Brain pericyte (primary cell): ENCODE measurements at places on chromosomes 6 and 20.

DNA sequence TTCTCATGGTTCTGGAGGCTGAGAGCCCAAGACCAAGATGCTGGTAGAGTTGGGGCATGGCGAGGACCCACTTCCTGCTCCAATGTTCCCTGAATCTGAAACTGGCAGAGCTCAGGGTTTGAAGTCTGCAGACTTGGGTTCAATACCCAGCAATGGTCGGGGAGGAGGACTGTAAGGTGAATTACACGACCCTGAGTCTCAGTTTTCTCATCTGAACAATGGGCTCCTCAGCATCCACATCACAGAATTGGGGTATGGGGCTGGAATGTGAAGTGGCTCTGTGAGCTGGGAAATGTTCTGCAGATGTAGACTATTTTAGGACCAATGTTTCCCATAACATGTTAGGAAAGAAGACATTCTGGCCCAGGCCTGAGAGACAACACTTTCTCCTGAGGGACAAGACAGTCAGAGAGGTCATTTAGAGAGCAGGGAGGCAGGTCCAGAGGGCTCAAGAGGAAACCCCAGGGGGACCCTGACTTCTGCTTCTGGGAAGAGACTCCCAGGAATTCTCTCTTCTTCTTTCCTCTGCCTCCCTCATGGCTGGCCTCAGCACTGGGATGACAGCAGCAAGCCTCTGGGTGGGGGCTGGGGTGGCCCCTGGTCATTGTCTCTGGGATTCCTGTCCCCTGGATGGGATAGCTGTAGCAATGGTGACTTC is 141.3 kb upstream of the PMEPA1 start:
- no peak for DNase-seq

GRCh38 chr6:1226277-1227099 is 85.4 kb upstream of the FOXQ1 start:
- no peak for DNase-seq

DNA sequence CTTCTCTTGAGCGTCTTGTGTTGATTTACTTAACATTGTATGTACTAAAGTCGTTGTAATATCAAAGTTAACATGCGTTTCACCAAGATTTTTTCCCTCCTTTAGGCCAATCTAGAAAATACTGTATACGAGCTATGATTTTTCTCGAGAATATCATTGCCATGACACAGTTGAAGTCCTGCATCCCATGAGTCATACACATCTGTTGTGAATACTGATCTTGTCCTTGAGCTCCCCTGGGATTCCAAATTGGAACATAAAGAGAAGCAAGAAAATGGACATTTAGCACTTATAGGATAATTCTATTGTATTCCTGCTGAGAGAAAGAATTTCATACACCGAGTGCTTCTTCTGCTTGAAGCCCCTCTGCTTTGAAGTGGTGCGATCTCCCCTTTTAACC is 109.6 kb downstream of the SLC35B3 start:
- DNase-seq = no peak

DNA sequence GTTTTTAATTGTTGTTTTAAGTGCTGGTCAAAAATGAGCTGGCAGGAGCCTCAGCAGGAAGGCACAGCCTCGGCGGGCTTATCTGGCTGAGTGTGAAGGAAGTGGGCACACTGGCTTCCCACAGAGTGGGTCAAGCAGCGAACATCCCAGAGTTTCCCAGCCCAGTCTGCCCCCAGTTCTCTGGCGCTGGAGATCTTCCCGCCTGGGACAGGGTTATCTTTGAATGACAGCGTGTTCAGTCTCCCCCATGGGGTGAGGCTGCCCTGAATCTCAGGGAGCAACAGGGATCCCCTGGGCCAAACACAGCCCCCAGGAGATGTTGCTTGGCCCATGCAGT is 122.2 kb upstream of the PTPN1 start:
- DNase-seq = no peak

DNA sequence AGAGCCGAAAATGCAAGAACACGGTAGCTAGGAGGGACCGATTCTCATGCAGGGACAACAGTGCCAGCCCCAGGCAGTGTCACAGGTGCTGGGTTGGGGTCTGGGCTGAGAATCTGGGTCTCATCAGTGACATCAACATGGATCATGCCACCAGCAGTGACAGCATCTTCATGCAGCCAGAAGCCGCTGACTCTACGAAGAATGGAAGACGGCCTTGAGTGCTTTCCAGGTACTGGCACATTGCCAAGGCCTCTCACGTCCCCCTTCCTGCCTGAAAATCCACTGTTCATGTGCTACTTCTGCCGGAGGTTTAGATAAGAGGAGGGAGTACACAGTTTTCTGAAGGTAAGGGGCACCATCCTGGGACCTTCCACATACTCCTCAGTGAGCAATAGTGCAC is 141.1 kb upstream of the FOXQ1 start:
- DNase-seq = no peak

DNA sequence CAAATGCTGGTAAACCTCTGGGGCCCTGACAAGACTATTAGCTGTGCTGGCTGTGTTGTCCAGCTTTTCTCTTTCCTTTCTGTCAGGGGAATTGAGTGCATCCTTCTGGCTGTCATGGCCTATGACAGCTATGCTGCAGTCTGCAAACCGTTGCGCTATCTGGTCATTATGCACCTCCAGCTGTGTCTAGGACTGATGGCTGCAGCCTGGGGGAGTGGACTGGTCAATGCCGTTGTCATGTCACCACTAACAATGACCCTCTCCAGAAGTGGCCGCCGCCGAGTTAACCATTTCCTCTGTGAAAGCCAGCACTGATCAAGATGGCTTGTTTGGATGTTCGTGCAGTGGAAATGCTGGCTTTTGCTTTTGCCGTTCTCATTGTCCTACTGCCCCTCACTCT is 20.3 kb downstream of the OR2B6 start:
- no peak for DNase-seq

DNA sequence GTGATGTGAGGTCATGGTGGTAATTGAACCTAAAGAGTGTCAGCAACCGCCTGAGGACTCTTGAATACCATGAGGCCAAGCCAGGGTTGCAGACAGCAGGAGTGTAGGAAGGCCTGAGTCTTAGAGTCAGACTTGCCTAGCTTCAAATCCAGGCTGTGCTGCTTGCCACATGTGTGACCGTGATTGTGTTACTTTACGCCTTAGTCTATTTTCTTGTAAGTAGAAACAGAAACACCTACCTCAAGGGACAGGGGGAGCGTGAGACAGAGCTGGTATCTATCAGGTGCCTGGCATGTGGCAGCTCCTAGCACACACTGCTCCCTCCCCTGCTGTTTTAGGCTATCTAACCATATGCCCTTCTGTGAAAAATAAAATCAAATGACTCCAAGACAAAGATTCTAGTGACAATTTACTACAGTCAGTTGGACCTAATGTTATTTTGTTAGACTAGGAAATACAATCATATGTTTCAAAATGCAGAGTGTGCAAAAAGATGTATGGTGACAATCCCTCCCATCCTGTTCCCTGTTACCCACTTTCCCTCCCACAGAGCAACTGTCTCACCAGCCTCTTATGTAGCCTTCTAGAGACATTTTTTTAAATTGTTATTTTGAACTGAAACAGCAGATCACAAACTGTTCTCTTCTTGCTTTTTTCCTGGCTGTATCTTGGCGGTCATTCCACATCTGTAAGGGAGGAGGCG is 21.7 kb downstream of the TAF8 start:
- DNase-seq = no peak

DNA sequence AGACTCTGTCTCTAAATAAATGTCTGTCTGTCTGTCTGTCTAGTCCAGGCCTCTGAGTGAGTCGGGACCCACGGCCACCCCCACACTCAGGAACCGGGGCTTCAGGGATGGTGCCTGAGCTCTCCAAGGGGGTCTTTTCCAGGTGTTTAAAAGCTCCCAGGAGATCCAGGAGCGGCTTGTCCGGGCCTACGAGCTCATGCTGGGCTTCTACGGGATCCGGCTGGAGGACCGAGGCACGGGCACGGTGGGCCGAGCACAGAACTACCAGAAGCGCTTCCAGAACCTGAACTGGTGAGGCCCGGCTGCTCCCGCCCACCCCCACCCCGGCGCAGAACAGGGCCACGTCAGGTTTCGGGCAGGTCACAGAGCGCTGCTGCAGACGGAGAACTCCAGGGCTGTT is 5.5 kb upstream of the COL9A3 start:
- no peak for DNase-seq

DNA sequence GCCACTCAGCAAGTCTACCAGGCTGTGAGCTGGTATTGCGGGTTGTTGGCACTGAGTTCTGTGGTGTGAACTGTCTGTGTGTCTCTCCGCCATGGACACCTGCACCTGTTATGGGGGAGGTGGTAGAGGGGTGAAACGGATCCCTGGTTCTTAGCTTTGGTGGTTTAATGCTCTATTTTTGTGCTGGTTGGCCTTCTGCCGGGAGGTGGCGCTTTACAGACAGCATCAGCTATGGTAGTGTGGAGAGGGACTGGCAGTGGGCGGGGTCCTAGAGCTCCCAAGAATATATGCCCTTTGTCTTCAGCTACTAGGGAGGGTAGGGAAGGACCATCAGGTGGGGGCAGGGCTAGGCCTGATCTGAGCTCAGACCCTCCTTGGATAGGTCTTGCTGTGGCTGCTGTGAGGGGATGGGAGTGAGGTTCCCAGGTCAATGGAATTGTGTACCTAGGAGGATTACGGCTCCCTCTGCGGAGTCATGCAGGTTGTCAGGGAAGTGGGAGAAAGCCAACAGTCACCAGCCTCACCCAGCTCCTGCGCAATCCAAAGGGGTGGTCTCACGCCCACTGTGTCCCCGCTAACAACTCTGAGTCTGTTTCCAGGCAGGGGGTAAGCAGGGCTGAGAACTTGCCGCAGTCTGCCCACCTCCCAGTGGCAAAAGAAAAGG is 154.3 kb downstream of the CCDC170 start:
- no peak for DNase-seq

DNA sequence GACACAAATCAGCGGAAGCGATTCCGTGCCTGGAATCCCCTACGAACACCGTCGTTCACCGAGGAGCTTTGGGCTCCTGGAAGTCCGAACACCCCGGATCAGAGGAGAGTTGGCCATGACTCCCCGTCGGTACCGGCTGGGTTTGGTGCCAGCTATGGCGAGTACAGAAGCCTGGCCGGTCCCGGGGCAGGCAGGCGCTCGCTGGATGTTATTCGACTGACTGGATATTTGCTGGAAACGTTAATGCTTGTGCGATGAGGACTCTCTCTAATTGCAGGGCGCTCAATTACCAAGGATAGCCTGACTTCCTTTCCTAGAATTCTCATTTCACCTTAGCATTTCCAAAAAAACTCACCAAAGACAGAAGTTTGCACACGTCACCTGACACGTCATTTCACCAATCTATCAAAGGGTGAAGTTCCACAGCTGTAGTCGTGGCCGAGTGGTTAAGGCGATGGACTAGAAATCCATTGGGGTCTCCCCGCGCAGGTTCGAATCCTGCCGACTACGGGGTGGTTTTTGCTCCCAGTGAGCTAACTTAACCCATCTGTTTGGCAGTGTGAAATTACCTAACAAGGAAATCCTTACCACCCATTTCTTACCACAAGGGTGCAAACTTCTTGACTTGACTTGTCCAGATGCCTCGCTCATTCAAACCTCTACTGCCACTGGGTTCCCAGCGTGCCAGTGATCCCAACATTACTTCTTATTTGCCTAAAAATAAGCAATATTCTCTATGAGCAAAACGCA is 22.7 kb upstream of the ZNF184 start:
- no peak for DNase-seq

DNA sequence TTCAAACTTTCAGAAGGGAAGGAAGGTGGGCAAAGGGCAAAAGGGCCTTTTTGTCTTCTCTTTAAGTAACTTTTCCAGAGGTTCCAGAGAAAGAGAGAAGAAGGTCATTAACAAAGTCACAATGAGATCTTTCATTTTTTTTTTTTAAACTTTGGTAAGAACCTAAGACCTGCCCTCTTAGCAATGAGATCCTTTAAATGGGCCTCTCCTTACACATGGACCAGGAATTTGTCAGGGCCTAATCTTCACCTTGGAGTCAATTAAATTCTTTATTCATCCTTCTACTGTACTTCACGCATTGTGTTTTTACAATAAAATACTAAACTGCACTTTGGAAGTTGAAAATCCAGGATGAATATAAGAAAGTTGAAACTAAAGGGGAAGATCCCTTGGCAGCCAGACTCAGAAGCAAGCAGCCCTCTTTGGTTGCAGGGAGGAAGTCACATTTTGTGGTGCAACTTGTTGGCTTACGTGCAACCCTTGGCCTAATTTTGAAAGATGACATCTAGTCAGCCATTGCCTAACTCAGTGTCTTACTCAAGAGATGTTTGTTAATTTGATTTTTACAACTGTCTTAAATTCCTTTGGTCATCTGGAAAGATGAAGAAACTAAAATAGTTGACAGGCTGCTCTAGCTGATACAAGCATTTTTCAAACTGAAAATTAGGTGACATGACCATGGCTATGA is 11.9 kb upstream of the TMEM170B start:
- DNase-seq = no peak

GRCh38 chr20:4041748-4042411 is 26.5 kb upstream of the RNF24 start:
- DNase-seq = no peak

- no peak for DNase-seq
Observed at GRCh38 chr6:31152781-31153180, 4.8 kb downstream of the CCHCR1 start.

DNA sequence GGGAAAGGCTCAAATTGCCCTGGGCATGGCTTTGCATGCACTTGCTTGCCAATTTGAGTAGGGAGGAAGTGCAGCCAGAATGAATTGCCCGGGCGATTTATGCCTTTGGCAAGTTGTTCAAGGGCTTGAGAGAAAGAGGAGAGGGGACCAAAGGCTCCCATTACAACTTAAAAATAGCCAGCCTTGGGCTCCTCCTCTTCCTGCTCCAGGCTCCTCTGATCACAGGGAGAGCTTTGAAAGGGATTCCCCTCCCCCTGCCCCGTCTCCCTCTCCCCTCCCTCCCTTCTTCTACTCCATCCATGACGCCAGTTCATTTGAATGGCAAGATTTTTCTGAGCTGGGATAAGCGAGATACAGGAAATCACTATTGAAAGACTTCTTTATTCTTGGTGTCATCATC is 304.9 kb upstream of the JAG1 start:
- no peak for DNase-seq

DNA sequence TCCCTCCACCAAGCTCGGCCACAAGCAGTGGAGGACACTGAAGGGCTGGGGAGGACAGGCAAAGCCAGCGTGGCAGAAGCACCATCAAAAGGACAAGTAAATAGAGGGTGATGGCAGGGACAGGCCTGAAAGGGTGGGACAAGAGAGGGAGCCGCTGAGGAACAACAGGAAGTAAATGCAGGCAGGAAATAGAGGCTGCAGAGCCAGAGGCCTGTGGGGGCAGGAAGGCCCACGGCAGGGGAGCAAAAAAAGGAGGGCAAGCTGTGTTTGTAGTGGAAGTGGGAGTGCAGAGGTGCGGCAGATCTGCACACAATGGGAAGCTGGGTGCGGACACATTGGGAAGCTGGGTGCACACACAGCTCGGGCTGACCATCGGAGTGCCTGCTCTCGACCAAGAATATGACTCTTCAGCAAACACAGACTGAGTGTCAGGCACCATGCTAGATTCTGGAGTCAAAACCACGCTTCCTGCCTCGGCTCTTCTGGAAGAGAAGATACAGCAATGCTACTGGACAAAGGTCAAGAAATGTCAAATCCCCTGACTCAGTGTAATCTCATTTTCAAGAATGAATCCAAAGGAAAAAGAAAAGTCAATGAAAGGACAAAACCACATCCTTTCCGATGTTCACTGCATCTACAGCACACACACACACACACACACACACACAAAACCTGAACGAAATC is 40.4 kb upstream of the RAB22A start:
- no peak for DNase-seq

GRCh38 chr6:12479881-12480280 is 189.7 kb downstream of the EDN1 start:
- no peak for DNase-seq

- DNase-seq = no peak
Observed at GRCh38 chr20:60116128-60116909, 158.1 kb downstream of the CDH26 start.

GRCh38 chr6:11009353-11009752 is 34.8 kb downstream of the ELOVL2 start:
- no peak for DNase-seq

- DNase-seq = no peak
Observed at GRCh38 chr6:45297320-45297719, 30.8 kb upstream of the RUNX2 start.
